ENCODE measurements at places on chromosomes 11 and 22. TPM values are rescaled to one million over a fixed set of nuclear protein-coding genes. Genes with fewer than 3 reads are reported as not detected.
A peak's percentile ranks its signal among the peaks of the same experiment; 100 is the strongest.

DNA sequence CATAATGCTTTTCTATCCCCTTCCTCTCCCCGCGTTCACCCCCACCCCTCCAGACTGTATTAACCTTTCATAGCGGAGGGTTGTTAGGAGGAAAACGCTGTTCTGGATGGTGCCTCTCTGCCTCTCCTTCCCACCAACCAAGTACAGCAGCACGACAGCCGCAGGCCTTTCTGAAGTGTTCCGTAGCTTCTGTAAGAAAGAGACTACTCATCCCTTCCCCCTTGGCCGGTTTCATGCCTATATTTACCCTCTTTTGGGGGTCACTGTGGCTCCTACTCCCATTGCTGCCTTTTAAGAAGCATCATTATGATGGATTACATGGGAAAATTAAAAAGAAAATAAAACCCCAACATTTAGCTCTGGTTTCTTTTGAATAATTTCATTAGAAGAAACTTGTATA is 46.5 kb downstream of the ZBTB16 start:
- no peak for DNase-seq

The NXPE4 gene
- total RNA-seq, result not detected

The CADM1 gene
- 7.6 TPM for total RNA-seq

The C11orf86 gene
- not detected for total RNA-seq

- no peak for DNase-seq
Measured at GRCh38 chr11:115612046-115612730, 108.0 kb upstream of the CADM1 start.

DNA sequence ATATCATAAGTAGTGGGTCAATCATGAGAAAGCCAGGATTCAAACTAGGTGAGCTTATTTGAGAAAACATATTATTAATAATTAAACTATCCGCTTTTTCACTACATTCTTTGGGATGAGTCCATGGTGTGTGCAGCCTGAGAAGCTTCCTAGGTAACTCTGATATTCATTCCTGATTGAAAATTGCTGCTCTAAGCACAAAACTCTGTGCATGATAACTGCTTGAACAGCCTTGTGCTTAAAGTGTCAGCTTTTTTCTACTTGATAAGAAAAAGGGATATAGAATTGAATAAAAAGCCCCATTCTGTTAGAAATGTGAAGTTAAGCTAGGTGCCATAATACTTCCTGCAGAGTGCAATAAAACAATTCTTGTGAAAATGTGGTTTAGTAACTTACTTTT is 343.5 kb upstream of the LUZP2 start:
- no peak for DNase-seq

GRCh38 chr11:73647459-73648100 is 1.2 kb downstream of the PLEKHB1 start:
- peak; percentile 96 for DNase-seq

GRCh38 chr11:57982776-57983175 is 40.9 kb upstream of the OR9Q1 start:
- DNase-seq, result no peak

GRCh38 chr22:39212721-39213376 is 31.9 kb downstream of the PDGFB start:
- peak; percentile 59 for DNase-seq

GRCh38 chr11:103949781-103950180 is 86.7 kb upstream of the DDI1 start:
- DNase-seq, result no peak

The GRM5 gene
- total RNA-seq, result 4.3 TPM

The HBB gene
- total RNA-seq, result 649 TPM

- DNase-seq, result no peak
Measured at GRCh38 chr11:83583757-83584366, 297.7 kb upstream of the CCDC90B start.

DNA sequence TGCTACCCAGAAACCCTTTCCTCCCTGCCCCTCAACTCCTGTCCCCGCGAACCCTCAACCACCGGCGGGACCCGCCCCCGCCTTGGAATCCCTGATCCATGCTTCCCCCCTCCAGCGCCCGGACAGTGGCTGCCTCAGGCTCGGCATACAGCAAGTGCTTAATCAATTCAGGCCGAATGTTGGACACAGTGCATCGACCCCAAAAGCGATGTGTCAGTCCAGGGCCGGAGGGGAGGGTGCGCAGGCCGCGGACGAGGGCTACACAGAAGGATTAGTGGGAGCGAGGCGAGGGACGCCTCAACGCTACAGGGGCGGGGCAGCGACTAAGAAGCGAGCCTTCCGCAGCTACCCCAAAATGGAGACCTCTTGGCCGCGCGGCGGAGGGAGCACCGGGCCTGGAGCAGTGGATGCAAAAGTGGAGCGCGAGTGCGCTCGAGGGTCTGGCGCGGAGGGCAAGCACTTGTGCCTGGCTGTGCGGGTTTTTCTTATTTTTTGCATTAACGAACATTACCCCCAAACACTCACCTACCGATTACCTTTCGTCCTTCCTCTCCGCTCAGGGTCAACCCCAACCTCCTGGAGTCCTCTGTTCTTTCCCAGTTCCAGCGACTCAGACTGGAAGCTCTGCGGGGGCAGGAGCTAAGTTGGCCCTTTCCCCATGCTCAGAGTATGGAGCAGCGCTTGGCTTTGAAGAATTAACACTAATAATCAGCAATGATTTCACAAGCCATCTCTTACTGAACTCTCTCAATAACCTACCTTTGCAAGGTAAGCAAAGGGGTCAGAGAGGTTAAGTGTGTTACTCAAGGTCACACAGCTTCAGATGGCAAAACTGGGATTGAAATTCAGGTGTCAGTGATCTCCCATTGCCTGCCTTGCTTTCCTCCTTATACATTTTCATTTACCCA is 30.0 kb upstream of the WNT11 start:
- DNase-seq, result peak; percentile 80

The TMA7B gene
- total RNA-seq, result 0.42 TPM

DNA sequence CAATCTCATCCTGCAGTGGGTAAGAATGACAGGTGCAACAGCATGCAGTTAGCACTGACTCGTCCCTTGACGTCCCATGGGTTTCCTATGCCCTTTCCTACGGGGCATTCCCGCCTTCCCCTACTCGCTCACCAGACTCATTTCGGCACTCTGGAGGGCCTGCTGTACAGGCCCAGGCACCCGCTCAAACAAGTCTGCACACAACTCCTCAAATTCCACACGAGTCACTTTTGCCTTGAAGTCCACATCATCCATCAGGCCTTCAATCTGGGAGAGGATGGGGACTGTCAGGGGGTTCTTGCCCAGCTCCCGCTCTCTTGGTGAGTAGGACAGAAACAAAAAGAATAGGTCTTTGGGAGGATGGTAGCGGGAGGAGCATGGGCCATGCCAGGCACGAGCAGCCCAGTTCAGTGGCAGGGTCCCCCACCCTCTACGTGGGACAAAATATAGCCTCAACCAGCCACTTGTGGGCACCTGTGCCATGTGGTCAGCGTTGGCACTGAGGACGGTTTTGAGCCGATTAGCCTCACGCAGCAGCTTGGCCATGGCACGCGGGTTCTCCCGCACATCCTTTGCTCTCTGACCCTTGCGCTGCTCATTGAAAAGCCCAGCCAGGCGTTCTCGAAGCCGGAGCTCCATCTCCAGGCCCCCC is 4.7 kb downstream of the HYOU1 start:
- DNase-seq, result no peak

DNA sequence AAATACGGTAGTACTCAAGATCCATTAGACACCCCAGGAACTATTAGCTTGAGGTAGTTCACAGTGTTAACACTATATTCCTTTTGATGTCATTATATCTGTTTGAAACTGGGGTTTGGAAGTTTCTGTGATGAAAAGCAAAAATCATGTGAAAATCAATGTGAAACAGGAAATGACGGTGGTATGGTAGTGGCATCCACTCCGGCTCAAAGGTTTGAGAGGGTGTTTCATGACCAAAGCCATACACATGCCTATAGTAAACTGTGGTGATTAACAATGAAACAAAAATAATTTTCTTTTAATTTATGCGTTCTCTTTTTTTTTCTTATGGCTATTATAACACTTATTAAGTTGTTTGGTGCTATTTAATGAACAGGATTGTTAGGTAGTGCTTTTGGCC is 10.9 kb downstream of the RAB38 start:
- no peak for DNase-seq

The KIAA1671 gene
- total RNA-seq, result 93.3 TPM

GRCh38 chr11:69380921-69381581 is 87.1 kb downstream of the MYEOV start:
- no peak for DNase-seq

The SLC43A3 gene
- 97.8 TPM for total RNA-seq

DNA sequence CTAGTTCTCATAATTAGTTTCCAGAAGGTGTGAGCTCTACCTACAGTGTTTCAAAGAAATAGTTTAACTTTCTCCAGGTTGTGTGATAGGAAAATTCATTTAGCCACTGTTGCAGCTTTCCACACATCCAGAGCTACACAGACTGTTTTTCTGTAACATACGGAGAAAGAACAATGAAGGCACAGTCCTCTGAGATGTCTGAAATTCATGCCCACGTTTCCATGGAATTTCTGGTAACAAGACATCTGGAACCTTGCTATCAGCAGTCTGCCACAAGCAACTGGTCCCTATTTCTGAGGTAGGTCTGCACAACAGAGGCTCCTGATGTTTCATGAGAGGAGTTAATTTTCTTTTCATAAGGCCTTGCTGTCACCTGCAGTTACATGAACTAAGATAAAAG is 273.3 kb upstream of the C11orf87 start:
- DNase-seq, result no peak

DNA sequence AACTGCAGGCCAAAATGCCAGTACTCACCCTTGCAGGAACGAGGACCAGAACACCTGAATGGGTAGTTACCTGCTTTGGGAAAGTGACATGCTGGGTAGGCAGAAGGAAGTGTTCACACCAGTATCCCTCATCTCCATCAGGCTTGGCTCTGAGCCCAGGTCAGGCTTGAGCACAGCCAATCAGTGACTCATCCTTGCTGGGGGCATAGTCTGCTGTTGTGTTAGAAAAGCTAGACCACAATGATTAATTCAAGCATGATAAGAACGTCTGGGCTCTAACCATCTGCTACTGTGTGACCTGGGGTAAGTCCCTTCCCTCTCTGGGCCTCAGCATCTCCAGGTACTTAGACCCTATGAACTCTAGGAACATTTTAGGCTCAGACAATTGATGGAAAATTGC is 450.4 kb downstream of the MIAT start:
- peak; percentile 92 for DNase-seq

DNA sequence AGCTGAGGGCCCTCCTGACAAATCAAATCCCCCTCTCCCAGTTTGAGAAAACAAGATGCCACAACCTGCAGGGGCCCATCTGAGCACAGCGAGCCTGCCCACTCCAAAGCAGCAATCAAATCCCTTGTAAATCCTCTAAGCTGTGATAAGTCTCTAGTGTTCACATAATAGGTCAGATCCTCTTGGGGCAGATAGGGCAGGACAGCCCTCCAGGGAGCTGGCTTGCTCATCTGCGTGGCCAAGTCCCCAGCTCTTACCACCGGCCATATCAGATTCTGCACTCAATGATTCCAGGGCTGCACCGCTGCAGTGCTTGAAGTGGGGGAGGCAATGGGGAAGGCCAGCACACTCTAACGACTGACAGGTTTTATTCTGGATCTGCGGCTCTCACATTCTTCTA is 29.6 kb upstream of the FLI1 start:
- no peak for DNase-seq

- DNase-seq, result no peak
Measured at GRCh38 chr11:44785856-44786607, 59.3 kb downstream of the TSPAN18 start.

- no peak for DNase-seq
Measured at GRCh38 chr11:103862802-103863174, 173.7 kb upstream of the DDI1 start.

DNA sequence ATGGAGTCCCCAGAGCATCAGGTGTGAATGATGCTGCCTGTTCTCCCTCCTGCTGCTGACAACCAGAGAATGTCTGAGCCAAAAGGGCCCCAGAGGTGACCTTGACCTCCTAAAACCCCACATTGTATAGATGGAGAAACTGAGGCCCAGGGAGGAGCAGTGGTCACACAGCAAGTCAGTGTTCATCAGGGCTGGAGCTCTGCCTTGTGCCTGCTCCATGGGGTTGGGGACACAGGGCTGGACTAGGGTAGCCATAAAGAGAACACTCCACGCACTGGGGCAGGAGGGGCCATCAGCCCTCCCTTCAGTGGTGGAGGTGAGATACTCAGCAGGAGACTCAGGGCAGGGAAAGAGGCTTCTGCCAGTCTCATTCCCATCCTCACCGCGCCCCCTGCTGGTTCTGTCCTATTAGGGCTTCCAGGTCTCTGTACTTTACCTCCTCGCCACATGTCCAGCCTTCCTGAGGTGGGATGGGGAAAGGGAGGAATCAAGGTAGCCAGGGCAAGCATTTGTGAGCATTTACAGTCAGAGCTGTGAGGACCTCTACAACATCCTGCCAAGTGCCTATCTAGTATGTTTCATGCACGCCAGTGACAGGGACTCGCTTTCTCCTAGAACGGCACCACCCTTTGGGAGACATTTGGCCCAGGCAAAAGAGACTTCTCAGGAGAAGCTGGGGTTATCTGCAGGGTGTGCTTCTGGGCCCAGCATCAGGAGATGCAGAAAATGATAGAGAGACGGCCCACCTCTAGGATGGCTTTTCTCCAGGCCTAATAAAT is 43.2 kb downstream of the NEU3 start:
- peak; percentile 79 for DNase-seq

GRCh38 chr11:117843666-117844484 is 19.3 kb upstream of the FXYD2 start:
- peak; percentile 87 for DNase-seq

GRCh38 chr11:92703449-92703830 is 266.0 kb upstream of the MTNR1B start:
- DNase-seq, result no peak

- no peak for DNase-seq
Measured at GRCh38 chr11:119666061-119666460, 62.9 kb downstream of the NECTIN1 start.

The MRGPRX3 gene
- total RNA-seq, result not detected
